ENCODE measurements at places on chromosomes 2 and 18.

DNA sequence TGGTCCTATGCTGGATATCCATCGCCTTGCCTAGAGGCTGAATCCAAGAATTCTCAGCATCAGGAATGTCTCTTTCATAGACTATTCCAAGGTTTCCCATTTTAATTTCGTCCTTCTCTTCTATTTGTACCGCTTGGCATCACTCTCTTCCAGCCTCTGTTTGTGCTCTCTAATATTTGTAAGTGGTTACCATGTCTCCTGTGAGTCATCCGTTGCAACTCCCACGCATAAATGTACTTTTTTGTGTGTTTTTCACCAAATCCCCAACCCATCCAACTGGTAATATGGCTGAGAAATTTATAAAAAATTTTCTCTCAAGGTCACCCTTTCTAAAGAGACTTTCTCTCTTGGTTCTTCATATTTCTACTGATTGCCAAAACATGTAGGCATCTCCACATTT, 21.8 kb downstream of the COLEC12 start:
- no peak for ATAC-seq

GRCh38 chr18:7593218-7593819, 26.2 kb downstream of the PTPRM start:
- ATAC-seq: no peak

DNA sequence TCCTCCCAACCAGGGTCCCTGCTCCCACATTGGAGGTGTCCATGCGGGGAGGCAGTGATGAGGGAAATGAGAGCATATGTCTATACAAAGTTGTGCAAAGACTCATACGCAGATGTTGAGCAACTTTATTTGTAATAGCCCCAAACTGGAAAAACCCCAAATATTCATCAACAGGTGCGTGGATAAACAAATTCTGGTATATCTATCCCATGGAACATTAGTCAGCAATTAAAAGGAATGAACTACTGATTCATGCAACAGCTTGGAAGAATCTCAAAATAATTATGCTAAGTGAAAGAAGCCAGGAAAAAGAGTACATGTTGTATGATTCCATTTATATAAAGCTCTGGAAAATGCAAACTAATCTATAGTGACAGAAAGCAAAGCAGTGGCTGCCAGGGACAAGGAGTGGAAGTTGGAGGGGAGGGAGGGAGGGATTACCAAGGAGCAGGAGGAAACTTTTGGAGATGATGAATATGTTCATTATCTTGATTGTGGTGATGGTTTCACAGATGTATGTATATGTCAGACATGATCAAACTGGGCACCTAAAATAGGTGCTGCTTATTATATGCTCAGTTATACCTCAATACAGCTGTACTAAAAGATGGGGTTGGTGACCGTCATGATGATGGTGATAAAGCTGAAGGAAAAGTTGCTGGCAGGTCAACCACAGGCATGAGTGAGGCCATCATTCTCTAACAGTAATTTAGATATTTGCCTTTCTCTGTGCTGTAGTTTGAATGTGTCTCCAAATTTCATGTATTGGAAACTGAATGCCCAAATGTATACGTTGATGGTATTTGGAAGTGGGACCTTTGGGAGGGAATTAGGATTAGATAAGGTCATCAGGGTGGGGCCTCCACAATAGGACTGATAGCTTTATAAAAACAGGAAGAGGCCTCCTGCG, 270.9 kb downstream of the CYP26B1 start:
- no peak for ATAC-seq

DNA sequence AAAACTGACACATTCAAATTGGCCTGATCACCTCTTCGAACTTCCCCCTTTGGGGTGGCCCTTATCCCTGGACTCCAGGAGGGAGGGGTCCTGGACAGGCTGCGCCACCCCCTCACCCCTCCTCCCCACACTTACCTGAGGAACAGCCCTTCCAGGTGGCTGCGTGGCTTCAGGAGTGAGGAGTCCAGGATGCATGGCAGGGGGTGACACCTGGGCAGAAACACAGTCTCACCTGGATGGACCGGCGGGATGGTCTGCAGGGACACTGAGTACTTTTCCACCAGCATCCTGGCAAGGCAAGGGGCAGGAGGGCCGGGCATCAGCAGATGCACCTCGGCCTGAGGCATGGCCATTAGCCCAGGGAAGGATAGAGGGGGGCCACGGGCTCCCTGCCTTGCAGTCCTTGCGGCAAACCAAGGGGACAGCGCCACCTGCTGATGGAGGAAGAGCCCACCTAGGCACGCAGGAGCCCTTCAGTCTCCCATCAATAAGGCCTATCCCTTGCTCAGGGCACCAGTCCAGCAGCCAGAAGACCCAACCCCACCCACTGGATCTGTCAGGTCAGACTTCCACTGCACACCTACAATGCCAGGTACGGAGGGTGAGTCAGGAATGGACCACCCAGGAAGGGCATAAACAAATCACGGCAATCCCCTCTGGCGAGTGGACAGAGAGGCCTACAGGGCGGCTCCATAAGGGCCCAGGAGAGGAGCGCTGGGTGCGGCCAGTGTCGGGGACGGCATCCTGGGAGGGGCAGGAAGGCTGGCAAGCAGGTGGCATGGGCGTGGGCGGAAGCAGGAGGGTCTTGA, 26.0 kb downstream of the FAM178B start:
- ATAC-seq: peak; percentile 83

DNA sequence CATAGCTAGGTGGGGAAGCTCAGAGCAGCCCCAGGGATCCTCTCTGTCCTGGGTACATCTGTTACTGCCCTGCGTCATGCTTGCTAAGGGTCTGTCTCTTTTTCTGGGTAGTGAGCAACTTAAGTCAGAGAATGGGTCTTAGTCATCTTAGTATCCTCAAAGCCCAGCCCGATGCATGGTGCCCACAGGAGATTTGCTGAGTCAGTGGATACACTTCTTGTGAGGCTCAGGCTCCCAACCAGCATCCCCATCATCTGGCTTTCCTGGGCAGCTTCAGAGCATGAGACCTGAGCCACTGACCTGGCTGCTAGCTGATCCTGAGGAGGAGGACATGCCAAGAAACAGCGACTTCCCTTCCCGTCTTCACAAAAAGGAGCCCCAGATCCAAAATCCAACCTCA, 10.0 kb downstream of the FOXI3 start:
- no peak for ATAC-seq

- ATAC-seq: no peak
Measured at GRCh38 chr2:121664086-121664485, 14.8 kb upstream of the CLASP1 start.

DNA sequence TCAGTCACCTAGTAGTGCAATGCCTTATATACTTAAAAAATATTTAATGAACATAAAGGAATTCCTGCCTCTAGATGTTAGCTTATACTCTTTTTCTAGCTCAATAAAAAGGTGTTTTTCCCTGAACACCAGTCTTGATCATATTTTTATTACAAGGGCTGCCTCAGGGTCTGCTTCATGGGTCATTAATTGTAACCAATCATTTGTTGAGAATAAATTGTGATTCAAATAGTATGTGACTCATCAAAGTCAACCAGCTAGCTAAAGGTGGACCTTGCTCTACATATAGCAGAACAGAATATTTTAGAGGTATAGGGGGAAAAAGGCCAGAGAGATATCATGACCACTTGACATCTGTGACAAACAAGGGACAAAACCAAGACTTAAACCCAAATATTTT, 114.0 kb downstream of the PIK3C3 start:
- ATAC-seq: no peak

DNA sequence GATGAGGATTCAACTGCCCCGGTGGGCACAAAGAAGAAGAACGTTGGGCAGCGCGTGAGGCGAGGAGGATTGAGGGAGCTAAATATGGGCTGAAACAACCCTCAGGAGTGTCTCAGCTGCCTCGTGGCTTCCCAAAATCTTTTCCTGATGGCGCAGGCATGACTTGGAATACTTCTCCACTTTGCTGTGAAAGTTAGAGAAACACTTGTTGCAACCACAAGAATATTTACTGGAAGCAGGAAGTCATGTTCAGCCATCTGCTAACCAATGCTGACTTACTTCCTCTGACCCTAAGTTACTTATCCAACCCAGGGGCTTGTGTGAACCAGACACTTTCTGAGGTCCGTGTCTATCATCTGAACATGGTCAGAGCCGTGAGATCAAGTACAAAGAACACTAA, 148.8 kb downstream of the ARL4C start:
- no peak for ATAC-seq

GRCh38 chr18:40046596-40046995, 1908.4 kb upstream of the PIK3C3 start:
- no peak for ATAC-seq

DNA sequence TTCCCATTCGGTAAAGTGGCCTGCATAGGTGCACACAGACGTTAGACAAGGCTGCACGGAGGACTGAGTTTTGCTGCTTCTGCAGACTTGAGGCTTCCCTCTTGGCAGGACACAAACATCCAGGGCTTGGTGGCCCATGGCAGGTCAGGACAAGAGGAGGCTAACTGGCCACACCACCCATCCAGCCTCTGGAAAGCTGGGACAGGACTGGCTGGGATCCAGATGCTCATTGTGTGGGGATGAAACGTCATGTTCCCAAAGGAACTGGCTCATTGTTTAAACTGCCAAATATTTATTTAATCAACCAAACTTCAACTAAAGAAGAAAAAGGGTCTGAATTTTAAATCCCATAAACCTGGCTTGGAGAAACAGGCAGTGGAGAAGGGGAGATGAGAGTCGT, 239.1 kb upstream of the EPAS1 start:
- no peak for ATAC-seq

DNA sequence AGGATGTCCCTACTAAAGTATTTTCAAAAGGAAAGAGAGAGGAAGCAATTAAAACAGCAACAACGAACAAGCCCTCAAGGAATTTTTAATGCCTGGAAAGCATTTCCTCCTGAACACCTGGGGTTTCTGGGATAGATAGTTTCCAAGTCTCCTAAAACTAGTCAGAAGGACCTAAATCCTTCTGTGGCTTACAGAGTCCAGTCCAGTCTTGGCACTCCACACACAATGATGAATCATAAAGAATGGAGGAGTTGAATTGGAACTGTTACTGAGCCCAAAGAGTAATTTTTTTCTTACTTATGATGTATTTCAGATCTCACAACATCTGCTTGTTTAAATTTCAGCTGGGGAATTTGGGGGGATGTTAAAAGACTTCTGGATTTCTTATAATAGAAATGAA, 144.6 kb upstream of the SETBP1 start:
- ATAC-seq: no peak

DNA sequence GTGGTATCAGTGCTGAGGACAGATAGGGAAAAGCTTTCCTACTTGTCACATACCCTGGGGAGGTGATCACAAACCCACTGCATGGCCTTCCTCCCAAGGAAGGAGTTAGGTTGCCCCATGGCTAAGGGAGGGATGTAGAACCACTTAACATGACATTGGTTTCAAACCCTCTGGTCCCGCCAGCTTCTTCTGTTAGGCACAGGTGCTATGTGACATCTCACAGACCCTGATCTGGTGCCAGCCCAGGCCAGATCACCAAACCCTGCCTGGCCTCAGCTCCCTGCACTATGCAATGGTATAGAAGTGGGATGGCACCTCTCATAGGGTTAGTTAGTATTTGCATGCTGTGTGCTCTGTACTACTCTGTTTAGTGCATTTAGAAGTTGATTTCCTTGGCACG, 58.0 kb downstream of the TCF7L1 start:
- no peak for ATAC-seq

DNA sequence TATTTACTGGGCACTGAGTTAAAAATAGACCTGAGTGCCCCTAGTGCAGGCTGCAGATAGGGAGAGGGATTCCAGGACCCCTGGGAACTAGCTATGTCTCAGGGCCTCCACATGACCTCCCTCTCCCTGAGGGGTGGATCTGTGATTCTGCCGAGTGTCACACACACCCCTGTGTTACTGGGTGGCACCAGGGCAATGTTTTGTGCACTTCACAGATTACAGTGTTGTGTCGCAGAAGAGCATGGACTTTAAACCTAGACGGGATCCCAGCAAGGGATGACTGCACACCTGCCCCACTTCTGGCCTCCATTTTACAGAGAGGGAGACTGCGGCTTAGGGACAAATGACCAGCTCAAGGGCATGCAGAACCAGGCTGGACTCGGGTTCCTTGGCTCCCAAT, 65.6 kb downstream of the ZFP36L2 start:
- no peak for ATAC-seq

- no peak for ATAC-seq
Measured at GRCh38 chr2:42008241-42008921, 39.4 kb upstream of the PKDCC start.

- no peak for ATAC-seq
Measured at GRCh38 chr18:48920408-48921038, 30.2 kb downstream of the SMAD7 start.

GRCh38 chr2:122478117-122478516, 722.7 kb downstream of the TSN start:
- ATAC-seq: no peak

GRCh38 chr2:24730481-24730880, 62.7 kb downstream of the PTRHD1 start:
- ATAC-seq: no peak

- peak; percentile 68 for ATAC-seq
Measured at GRCh38 chr2:151111599-151112278, 149.9 kb downstream of the RBM43 start.

- ATAC-seq: peak; percentile 41
Measured at GRCh38 chr2:212811036-212811805, 272.6 kb upstream of the ERBB4 start.

GRCh38 chr18:52678551-52678950, 338.6 kb downstream of the DCC start:
- no peak for ATAC-seq

DNA sequence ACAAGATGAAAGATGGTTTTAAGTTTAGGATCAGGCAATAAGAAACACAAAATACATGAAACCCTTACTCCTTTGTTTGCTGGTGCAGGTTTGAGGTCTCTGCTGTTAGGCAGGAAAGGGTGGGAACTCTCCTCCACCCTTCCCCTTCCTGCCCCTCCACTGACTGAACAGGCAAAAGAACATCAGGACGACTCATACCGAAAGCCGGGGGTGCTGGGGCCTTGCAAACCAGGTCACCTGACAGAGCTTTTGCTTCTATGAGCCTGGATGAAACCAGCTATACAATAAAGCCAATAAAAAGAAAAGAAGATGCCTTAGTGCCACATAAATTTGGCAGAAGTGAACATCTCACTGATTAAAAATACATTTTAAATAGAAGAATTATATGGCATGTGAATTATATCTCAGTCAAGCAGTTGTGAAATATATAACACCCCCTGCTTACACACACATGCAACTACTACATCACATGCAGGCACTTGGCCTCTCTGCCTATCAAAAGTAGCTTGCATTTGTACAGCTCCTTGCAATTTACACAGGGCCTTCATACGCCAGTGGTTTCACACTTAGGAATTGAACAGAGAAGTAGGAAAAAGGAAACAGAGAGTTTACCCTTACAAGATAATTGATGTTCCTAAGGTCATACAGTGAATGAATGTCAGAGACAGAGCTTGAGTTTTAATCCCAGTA, 215.1 kb upstream of the TRIB2 start:
- peak; percentile 79 for ATAC-seq

DNA sequence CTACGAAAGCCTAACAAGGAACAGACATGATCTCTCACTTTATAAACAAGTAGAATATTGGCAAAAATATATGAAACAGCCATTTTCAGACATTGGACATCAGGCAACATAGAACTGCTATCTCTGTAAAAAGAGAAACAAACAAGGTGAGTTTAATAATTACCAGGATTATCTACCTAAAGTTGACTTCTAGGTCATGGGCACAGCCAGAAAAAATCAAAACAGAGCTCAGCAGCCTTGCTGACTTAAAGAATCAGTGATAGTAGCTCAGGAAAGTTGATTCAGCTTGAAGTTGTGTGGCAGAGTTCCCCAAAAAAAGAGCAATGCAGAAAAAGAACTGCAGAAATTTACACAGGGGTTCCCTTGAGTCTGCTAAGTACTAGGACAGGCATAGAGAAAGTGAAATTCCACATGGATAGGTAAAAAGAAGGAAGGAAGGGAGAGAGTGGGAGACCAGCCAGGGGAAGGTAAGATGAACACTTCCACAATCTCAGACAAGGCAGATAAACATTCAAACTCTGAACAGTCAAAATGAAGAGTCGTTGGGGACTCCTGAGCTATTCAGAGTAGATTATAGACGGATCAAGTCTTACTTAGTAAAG, 102.0 kb downstream of the EXOC6B start:
- no peak for ATAC-seq

All from activated CD4-positive, CD25-positive, alpha-beta regulatory T cell treated with anti-CD3 and anti-CD28 coated beads, Interleukin-2, amount 50 U/mL, for 24 hours (primary cell).